Left cardiac atrium (tissue), 4 donors: ENCODE measurements at places on chromosomes 1 and 21.

DNA sequence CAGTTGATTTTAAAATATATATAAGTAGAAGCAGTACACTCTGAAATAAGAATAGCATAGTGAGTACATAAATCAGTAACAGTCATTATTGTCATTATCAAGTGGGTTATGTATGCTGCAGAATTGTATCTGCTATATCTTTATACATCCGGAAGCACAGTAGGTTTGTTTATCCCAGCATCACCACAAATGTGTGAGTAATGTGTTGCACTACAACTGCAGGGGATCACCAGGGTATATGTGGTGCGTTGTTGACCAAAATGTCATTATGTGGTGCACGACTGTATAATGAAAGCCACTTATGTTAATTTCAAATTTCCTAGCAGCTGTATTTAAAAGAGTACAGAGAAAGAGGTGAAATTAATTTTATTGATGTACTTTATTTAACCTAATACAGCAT, 87.7 kb upstream of the GADD45A start:
- DNase-seq = no peak

DNA sequence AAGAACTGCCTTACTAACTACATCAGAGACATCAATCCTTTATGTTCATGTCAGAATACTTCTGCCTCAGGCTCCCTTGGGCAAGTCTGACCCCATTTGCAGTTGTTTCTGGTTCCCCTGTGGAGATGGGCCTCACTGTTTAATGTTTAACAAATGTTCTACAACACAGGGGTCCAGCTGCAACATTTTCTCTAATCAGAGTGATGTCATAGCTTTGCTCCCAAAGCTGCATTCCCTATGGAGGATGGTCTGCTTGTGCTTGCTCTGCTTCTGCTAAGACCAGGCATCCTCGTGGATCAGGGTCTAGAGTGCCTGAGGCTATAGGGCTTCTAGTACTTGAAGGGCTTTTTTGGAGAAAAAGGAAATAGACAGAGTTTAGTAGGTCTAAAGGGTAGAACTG, 1071.2 kb downstream of the TTLL7 start:
- DNase-seq = no peak

- peak; percentile 62 for DNase-seq
These were observed 164.8 kb downstream of the PPIAL4G start for GRCh38 chr1:148318123-148318903.

DNA sequence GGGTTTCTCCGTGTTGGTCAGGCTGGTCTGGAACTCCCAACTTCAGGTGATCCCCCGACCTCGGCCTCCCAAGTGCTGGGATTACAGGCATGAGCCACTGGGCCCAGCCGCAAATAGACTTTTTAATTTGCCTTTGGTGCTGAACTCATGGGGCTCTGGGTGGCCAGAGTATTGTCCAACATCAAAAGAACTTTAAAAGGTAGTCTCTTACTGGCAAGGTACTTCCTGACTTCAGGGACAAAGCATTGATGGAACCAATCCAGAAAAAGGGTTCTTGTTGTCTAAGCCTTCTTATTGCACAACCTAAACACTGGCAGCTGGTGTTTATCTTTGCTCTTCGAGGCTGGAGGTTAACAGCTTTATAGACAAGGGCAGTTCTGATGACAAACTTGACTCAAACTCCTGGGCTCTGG, 3.8 kb upstream of the KTI12 start:
- DNase-seq = no peak

- DNase-seq = no peak
These were observed 14.1 kb downstream of the MFAP2 start for GRCh38 chr1:16966282-16966681.

DNA sequence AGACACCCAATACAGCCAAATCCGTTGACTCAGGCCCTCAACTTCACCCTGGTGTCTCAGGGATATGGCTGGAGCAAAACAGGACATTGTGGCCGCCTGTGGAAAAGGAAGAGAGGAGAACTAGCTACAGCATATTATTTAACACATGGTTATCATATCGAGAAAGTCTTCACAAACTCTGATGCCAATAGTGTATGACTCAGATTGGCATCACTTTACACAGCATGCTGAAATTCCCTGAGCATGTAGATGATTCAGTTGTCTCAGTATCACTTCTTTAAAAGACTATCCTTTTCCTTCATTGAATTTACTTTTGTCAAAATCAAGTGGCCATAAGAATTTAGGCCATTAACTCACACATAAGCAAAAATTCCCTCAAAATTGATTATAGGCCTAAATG, 20.1 kb downstream of the HSD3B2 start:
- no peak for DNase-seq

DNA sequence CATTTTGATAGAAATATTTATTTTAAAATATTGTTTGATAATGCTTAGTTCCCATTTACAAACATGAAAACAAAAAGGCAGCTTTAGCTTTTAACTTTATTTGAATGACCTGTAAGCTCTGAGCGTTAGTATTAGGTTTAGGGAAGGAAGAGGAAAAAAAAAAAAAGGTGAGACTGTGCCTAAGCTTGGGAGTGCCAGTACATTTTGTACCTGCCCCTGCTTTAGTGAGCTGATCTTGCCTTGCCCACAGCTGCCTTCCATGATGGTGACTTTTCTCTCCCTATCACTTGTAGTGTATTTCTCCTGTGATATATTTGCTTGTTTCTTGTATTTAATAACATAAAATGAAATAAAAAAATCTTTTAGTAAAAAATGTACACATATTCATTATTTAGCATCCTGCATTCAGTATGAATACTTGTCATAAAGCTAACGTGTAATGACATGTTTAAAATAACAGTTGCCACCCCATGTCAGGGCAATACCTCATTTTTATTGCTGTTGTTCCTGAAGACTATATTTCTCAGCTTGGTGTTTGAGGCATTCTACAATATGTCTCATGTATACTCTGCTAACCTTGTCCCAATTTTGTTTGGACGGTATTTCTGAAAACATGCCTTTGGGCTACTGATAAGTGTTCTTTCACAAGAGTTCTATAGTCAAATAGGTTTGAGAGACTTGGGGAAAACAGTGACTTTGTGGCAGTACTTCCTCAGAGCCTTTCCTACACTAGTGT, 76.3 kb downstream of the NEK7 start:
- no peak for DNase-seq

DNA sequence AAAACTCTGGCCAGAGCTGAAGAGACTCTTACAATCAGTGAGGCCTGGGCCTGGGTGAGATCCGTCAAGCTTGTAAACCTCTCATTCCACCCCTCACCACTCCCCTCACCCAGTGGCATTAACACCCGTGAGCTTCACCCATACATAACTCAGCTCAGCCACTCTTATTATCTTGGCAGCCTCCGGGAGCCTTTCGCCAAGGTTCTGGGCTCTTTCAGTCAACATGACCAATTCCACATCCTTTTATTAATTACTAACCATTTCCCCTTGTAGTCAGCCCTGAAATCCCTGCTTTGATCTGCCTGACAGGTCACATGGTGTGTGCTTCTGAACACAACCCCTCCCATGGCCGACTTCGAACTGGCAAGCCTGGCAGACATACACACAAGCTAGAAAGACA, 134.8 kb downstream of the SETD4 start:
- DNase-seq = no peak
